ENCODE measurements at places on chromosomes 4 and X.
A peak's percentile ranks its signal among the peaks of the same experiment; 100 is the strongest.

DNA sequence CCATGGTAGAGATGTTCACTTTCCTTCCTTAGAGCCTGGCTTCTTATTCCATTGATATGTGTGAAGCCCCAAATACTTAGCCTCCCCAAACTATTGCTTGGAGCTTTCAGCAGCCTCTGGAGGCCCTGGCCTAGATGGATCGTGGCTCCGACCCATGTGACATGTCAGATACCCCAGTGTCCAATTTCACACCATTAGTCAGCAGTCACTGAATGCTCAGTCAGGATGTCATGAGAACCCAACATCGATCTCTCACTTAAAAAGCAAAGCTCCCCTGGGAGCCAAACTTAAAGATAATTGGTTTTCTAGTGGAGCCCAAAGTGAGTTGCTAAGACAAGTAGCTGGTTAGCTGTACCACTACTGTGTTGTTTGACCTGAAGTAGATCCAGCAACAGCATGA lies 41.6 kb upstream of the IGSF1 start:
- no peak for DNase-seq

- DNase-seq = no peak
Observed at GRCh38 chr4:121698236-121698671, 1.5 kb upstream of the ANXA5 start.

- no peak for DNase-seq
Observed at GRCh38 chr4:14520171-14520570, 482.1 kb upstream of the CPEB2 start.

- DNase-seq = no peak
Observed at GRCh38 chrX:1476682-1477081, 24.0 kb upstream of the ASMTL start.

DNA sequence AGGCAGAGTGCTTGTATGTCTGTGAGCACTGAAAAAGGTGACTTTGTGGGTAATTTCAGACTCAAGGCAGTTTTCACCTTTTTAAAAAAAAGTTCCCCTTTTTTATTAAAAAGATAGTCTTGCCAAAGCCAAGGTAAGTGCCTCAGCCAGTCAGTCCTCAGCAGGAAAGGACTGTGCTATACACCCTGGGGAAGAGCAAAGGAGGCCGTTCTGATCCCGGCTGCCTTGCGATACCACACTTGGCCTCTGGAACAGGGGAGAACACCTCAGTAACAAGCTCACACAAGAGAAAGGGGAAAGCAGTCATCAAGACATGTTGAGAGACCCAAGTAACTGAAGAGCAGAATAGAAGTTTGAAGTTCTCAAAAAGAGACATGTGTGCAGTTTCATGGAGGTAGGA lies 541.7 kb downstream of the BCOR start:
- DNase-seq = no peak

DNA sequence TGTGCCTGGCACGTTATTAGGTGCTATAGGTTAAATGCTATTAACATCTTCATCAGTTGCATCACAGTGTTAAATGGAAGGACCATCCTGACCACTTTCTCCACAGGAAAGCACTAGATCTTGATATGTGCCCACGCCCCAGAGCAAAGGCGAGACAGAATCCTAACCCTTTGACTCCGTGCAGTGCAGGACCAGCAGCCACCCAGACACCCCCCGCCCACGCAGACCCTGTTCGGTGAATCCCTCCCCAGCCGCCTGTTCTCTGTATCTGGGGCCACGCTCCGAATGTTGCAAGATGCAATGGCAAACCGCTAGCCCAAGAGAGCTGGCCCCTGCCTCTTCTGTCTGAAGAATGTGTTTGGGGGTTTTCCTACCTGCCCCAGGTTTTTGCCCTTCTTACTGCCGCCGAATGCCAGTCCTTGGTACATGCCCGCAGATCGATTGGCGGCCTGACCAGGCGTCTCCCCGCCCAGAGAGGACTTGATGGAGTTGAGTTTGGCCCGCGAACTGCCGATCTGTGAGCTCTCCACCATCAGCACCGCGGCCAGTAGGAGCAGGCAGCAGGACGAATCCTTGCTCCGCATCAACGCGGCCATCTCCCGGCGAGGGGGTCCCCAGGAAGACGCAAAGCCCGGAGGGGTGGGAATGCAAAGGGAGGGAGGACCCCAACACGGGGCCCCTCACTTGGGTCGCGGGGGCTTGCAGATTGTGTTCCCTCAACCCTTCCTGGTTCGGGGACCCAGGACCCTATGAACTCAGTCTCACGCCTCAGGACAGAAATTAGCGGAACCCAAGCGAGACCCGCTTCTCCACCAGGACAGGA lies 906 bp downstream of the DKK2 start:
- peak; percentile 73 for DNase-seq

GRCh38 chrX:5965406-5965805 lies 263.3 kb downstream of the NLGN4X start:
- no peak for DNase-seq

GRCh38 chrX:24561121-24561520 lies 86.0 kb downstream of the PCYT1B start:
- DNase-seq = no peak

- no peak for DNase-seq
Observed at GRCh38 chr4:90112715-90113114, 14.5 kb upstream of the CCSER1 start.
